ENCODE measurements at places on chromosomes 11 and 22.

DNA sequence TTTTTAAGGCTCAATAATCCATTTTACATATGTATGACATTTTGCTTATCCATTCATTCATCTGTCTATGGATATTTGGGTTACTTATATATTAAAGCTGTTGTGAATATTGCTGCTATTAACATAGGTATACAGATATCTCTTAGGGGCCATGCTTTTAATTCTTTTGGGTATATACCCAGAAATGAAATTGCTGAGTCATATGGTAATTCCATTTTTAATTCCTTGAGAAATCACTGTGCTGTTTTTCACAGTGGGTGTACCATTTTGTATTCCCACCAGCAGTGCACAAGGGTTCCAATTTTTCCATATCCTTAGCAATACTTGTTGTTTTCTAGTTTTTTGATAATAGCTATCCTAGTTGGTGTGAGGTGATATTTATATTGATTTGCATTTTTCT is 19.0 kb downstream of the PRMT3 start:
- no peak for DNase-seq

DNA sequence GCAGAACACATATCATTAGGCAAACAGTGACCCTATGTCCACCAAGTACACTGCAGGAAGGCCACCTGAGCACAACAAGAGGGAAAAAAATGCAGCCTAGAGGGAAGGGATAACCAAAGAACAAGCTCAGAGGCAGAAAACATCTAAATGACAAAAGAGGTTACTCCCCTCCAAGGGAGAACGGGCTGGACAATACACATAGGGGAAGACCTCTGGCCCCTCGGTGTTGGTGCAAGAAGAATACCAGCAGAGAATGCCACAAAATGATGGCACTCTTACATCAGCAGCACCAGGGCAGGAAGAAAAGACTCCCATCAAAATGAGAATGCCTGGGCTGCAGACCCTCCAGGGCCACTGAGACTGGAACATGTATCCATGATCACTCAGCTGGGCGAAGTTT is 66.6 kb upstream of the OPCML start:
- DNase-seq = no peak

GRCh38 chr22:49880281-49880680 is 26.6 kb downstream of the ZBED4 start:
- peak; percentile 42 for DNase-seq

DNA sequence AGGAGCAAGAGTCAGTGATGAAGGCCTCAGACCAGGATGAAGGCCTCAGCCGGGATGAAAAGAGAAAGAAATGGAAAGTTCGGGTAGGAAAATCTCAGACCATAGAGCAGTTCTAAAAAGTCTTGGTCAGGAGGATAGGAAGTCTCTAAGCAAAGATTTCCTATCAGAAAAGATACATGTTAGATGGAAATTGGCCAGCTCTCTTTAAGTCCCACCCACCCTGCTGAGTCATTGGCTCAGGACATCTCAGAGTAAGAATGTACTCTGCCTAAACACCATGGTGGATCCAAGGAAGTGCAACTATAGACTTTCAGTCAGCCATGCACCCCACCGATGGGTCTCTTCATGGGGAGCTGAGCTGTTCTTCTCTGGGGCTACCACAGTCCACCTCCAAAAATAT is 4.4 kb downstream of the OR8B3 start:
- no peak for DNase-seq

Data from activated CD4-positive, alpha-beta memory T cell treated with anti-CD3 and anti-CD28 coated beads, Interleukin-2, amount 10 ng/mL, durations not matched to agents 7 days and 5 days (primary cell).